C1 segment of cervical spinal cord (tissue), 14 donors: ENCODE measurements at places on chromosomes 6 and 20.

DNA sequence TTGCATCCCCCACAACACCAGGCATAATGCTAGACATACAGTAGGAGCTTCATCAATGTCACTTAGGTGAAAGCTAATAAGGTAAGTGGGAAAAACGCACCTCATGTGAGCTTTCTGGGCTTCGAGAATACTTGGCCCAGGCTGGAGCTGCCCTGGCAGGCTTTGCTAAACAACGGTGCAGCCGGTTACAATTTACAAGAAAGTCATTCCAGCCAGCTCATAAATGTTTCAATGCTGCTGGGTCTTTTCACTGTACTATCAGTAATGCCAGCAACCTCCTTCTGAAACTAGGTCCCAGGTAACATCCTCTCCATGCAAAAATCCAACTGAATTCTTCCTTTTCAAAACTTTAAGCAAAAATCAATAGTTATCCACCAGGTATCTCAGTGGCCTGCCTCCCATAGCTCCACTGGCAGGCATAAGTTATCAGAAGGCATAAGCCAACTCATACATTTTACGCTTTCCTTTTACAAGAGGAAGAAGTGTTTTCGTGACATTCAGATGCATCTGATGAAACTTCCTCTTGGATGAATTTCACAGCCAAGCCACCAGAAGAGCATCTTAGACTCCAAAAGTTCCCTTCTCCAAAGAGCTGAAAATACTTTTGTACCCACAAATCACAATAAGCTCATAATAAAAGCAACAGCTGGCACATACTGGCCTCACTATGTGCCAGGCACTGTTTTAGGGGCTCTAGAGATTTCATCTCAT is 56.3 kb downstream of the RTN4IP1 start:
- DNase-seq, result no peak

DNA sequence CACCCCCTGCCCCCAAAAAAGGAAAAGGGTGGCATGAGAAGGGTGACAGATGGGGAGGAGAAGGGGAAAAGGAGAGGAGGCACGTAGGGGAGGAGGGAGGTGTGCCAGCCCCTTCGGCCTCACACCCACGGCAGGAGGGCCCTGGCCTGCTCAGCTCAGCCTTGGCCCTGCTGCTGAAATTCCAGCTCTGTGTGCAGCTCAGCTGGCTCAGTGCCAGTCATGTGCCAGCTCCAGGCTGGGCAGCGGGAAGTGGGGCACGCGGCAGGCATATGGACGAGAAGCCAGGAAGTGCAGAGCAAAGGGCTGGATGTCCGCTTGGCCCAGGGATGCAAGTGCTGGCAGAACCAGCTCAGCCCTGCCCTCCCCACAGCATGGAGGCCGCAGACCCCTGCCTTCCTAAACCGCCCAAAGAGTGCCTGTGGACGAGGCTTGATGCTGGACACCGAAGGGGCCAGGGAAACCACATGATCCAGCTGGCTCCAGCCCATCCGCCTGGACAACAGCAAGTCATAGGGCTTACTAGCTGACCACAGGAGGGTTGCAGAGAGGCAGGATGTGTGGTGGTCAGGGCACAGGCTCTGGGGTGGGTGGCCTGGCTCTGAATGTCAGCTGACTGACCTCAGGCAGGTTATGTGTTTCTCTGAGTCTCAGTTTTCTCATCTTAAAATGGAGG is 60.2 kb downstream of the NOL4L start:
- DNase-seq, result peak; percentile 74

GRCh38 chr6:139240161-139241010 is 51.4 kb downstream of the TXLNB start:
- DNase-seq, result no peak

GRCh38 chr6:93433592-93433991 is 14.2 kb upstream of the EPHA7 start:
- DNase-seq, result no peak

- no peak for DNase-seq
Measured at GRCh38 chr6:10276106-10276505, 138.8 kb downstream of the TFAP2A start.

- no peak for DNase-seq
Measured at GRCh38 chr6:113690281-113691259, 166.6 kb upstream of the MARCKS start.

- DNase-seq, result no peak
Measured at GRCh38 chr20:36796117-36796516, 22.6 kb upstream of the DSN1 start.

DNA sequence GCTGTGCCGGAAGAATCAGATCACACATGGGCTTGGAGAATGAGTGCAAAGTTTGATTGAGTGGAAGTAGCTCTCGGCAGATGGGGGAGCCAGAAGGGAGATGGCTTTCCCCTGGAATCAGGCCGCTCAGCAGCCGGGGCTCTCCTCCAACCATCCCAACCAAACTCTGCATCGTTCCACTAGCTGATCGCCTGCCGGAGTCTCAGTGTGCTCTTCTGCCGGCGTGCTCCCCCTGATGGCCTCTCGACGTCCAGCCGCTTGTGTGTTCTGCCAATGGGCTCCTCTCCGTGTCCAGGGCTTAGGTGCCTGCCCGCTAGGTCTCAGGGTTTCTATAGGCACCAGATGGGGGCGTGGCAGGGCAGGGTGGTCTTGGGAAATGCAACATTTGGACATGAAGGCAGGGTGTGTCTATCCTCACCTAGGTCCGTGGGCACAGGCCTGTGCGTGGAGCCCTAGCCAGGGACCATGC is 4.9 kb upstream of the BIRC7 start:
- DNase-seq, result peak; percentile 17

GRCh38 chr6:128039543-128039942 is 138.7 kb upstream of the THEMIS start:
- no peak for DNase-seq

- no peak for DNase-seq
Measured at GRCh38 chr6:129980821-129981220, 37.6 kb upstream of the L3MBTL3 start.

DNA sequence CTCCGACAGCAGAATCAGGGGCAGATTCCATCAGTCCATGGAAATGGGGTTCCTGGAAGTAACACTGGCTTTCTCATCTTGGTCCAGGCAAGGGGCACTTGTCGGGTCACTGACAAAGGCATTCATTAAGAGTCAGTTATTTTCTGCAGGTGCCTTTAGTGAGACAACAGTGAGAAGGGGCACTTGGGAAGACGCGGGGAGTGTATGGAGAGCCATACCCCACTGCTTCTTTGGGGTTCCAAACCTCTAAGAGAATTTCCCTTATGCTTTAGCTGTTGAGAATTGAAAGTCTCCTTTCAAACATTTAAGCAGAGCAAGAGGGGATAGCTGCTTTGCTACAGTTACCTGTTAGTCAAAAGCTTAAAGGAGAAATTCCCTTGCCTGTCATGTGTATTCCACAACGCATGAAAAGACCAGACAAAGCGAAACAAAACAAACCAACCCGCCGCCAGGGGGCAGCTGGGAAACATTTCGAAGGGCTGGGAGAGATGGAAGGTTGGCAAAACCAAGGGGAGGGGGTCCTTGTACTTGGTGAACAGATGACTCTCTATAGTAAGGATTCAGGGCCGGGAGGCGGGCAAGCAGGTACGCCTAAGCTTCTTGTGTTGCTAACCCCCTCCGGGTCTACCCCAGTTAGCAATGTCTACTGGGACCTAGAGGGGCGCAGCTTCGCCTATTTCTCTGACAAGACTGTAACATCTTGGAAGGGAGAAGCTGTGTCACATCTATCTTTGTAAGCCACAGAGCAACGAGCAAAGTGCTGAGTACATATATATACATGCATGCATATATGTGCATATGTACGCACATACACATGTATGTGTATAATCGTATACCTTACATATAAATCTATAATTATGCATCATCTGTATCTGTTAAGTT is 474.9 kb upstream of the AGPAT4 start:
- DNase-seq, result no peak

DNA sequence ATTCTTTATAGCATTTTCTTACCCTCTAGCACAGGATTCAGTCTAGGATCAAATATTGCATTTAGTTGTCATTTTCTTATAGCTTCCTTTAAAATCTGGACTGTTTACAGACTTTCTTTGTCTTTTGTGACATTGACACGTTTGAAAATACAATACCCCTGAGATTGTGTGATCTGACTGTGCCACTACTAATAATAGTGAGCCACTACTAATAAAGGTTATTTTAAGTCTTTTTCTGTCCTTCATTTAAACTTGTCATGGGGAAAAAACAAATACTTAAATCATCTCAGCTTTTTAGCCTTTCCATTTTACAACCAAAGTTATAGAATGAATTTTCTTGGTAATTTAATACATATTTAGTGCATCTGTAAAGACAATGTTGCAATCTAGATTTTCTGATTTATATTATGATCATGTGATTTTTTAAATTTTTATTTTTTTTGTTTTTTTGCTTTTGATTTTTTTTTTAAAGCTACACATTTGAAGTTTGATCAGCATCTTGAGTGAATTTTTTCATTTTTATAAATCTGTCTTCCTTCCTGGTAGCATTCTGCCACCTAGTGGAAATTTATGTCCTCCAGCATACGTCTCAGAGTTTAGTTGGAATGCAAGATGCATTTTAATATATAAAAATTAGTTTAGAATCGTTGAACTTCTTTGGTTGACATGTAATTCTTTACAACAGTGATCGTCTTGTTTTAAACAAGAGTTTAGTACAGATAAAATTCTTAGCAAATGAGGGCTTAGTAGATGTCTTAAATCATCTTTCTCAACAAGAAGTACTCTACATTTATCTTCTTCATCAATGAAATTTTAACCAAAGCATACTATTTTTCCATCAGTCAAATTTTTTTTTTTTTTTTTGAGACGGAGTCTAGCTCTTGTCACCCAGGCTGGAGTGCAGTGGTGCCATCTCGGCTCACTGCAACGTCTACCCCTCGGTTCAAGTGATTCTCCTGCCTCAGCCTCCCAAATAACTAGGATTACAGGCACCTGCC is 119.4 kb downstream of the NCOA3 start:
- DNase-seq, result no peak

- DNase-seq, result no peak
Measured at GRCh38 chr6:12476484-12476883, 186.3 kb downstream of the EDN1 start.

DNA sequence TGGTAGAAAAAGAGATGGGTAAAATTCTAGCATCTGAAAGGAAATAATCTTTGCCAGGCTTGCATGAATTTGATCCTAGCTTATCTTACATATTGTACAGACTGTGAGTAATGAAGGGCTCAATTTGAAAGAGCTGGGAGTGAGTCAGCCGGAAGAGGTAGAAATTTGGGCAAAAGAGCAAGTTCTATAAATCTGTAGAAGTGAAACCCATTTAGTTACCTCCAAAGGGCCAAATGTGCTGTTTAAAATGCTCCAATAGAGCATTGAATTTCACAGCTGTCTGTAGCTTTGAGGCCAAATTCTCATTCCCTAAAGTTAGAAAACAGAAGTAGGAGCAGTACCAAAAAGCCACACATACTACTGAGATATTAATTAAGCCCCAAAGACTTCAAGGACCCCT is 466.1 kb downstream of the BTBD3 start:
- no peak for DNase-seq

GRCh38 chr20:24206995-24207394 is 218.4 kb upstream of the GGTLC1 start:
- DNase-seq, result no peak

DNA sequence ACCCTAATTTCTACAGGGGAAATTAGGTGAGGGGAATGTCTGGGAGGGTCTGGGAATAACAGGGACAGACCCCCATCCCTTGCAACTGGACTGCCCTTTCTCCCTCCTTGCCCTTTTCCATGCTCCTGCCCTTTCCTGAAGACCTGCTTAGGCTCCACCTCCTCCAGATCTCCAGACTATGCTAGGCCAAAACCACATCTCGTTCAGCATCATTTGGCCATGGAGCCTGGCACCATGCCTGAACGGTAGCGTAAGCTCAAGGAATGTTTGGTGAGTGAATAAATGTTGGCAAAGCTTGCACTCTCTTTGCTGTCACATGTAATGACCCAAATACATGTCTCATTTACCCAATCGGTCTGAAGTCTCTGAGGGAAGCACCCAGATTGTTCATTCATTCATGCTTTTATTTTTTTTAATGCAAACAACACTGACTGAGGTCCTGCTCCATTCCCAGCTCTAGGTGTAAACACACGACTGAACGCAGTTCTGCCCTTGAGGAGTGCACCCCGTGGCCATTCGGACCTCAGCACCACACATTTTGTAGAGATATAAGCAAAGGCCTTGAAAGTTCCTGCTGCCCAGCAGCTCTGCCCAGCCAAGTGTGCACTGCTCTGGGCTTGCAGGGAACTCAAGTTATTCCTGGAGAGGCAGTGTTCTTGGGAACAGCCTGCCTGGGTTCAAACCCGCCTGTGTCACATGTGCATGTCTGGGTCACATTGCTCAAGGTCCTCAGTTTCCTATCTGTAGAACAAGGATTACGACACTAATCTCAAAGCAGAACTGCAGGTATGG is 1.1 kb upstream of the GRM4 start:
- DNase-seq, result no peak

DNA sequence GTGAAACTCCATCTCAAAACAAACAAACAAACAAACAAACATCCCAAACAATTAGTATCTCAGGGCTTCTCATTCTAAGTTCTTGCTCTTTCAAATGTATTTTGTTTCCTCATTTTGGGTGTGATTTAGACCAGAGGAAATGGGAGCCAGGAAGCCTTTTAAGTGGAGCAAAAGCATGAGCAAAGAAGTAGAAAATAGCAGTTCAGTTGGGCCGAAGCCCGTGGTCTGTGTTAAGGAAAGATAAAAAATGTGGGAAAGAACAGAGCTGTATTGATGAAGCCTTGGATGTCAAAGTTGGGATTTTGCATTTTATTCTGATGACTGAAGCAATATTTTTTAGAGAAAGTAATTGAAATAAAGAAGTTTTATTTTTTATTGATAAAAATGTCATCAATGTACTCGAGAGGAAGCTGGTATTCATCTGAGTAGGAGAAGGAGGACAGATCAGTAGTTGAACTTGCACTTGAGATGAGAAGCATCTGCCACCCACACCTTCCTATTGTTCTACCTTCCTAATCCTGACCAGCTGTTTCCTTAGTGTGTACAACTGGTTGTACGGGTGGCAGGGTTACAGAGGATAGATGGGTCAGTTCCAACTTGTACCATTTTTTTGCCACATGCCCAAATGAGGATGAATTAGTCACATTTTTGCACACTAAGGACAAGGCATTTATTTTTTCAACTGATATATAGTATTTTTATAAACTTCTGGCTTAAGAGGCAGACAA is 56.1 kb downstream of the KIAA0408 start:
- DNase-seq, result no peak

DNA sequence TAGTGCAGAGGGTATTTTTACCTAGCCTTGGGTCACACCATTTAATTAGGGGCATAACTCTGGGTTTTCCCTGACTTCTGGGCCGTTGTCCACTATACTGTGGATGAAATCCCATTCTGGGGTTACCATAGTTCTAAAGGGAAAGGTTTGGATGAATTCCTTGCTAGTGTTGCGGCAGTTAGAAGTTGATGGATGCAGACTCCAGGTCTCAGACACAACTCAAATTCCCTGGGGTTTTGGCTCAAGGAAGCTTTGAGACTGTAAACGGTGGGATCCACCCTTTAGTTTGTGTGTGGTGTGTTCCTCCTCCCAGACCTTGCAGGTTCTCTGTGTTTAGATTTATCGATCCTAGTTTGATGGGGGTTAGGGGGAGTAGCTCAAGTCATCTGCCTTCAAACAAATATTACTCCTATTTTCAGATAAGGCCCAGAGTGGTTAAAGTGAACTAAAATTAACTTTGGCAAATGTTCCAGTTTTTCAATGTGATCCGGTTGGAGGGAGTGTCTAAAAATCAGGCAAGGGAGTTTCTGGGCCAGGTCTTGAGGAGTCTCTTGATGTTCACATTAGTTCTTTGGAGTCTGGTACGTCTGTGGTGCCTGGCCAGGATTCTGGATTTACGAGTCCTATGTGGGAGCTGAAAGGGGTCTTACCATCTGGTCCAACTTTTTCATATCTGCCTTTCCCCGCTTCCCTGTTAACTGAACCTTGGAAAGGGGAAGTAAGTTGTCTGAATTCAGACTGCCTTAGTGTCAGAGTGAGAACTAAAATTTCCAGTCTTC is 1.5 kb downstream of the RALY start:
- DNase-seq, result no peak
